ENCODE measurements at places on chromosomes 16 and 17.
A peak's percentile ranks its signal among the peaks of the same experiment; 100 is the strongest.

- DNase-seq = no peak
These were observed 670.1 kb upstream of the C16orf82 start for GRCh38 chr16:26396511-26397235.

DNA sequence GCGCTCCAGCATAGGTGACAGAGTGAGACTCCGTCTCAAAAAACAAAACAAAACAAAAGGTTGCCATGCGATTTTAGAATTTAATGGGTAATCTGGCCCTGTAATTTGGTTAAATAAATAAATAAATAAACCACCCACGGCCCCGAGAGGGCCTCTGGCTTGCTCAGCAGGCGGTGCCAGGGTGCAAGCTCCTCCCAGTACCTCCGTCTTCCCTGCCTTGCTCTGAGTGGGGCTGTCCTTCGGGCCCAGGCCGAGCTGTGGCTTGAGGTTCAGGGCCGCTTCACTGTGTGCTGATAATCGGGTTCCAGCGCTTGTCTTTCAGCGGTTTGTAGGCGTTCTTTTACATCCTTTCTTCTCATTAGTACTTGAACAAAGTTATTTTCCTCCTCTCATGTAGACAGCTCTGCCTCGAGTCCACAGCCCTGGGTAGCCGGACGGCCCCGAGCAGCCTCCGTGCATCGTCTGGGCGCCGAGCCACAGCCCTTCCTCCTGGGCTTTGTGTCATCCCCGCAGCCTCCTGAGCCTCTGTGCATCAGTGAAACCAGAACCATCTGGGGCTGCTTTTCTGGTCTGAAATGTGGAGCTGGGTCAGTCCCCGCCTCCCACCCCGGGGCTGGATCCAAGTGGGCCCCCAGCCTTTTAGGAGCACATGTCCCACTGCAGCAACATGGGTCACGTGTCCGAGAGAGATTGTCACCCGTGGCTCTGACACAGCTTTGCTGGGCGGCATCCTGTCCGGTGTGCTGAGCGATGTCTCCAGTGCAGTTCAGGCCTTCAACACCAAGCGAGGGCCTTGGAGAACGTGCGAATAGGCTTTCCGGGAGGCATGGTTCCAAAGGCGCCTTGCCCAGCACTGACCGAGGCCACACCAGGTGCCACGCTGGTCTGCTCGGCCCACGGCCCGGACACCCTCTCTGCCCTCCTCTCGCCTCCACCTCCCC is 157.4 kb upstream of the CHMP6 start:
- DNase-seq = no peak

DNA sequence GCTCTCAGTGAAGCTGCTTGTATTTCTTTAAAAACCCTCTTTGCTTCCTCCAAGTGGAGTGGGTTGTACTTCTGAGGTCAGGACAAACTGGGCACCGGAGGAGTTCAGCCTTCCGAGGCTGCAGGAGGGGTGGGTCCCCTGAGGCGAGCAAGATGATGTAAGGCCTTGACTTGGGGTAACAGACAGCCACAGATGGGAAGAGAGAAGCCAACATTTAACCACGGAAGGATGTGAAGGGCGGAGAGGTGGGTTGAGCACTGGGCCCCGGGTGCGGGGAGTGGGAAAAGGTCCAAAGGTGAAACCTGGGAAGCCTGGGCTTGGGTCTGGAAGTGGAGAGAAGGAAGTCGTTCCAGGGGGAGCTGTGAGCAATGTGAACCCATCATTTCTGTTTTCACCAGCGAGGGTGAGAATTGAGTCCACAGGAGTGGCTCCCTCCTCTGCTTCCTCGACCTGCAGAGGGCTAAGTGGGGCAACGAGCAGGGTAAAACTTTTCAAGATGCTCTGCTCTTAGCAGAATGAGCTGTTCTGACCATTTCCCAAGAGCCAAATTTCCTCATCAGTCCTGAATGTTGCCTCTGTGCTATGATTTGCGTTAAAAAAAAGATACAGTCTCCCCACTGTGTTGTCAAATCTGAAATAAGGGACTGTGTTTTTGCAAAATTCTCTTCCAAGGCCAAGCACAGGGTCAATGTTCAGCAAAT is 137.7 kb upstream of the CRHR1 start:
- peak; percentile 44 for DNase-seq

DNA sequence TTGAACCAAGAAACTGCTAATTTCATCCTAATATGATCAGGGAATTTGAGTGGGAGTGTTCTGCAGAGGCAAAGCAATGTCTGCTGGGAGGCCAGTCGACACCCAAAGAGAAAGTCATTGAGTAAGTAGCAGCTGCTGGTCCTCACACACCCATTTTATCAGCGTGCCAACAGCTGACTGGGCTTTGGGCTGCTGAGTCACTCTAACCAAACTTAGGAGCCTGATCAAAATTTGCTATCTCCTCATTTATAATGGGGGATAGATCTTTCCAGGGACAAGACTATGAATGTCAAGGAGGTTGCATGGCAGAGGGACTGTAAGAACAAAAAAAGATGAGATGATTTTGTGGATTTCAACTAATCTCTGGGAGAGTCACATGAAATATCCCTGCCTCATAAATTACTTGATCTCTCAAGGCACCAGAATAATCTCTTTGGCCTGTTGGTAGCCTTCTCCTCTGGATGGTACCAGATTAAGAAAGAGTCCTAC is 32.9 kb downstream of the CPSF4L start:
- peak; percentile 73 for DNase-seq

- DNase-seq = no peak
These were observed 32.9 kb upstream of the ANKRD40CL start for GRCh38 chr17:50800196-50800700.
